ENCODE measurements at places on chromosomes 6 and 20.

- no peak for DNase-seq
These were observed 128.5 kb downstream of the BCAS1 start for GRCh38 chr20:53941680-53942471.

DNA sequence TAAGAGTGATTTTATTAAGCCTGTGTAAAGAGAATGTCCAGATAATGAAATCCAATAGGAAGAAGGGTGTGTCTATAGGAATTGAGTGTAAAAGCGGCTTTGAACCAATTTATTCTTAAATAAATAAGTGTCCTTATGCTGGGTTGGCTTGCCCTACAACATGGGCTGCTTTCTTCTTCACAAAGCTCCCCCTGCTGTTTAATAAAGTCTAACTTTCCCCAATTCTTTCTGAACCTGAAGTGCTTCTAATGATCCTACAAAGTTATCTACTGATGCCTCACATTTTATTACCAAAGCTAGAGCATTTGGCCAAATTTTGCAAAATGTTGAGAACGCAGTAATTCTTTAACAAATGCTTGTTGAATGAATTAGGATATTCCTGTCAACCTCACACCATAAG is 36.3 kb upstream of the SIRT5 start:
- no peak for DNase-seq

GRCh38 chr6:5567890-5568289 is 306.6 kb downstream of the FARS2 start:
- no peak for DNase-seq

DNA sequence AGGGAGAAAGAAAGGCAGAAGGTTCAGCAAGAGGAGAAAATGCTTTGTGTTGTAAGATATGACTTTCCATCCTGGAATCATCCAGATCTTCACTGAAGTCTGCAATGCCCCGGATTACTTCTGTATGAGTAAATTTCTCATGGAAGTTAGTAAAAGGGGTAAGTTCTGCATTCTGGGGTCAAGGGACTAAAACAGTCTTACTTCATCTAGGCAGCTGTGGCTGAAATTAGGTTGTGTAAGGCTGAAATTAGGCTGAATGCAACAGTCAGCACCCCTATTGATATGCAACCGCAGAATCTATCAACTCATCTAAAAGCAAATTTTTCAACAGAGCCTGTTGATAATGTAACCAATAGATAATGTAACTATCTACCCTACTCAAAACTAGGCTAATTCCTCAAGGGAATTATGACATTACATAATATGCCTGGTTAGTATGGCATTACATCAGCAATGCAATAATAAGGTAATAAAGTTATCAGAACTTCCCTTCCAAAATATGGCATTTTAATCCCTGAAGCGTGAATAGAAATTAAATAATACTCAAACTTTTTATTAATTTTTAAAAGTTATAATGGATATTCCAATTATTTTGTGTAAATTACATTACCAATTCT is 671.7 kb upstream of the CITED2 start:
- no peak for DNase-seq

- DNase-seq, result no peak
These were observed 62.2 kb downstream of the TCP11 start for GRCh38 chr6:35078896-35079295.

GRCh38 chr6:4907602-4908001 is 96.2 kb downstream of the RPP40 start:
- DNase-seq, result no peak

GRCh38 chr6:56842686-56843475 is 112.0 kb upstream of the BEND6 start:
- peak; percentile 38 for DNase-seq

- DNase-seq, result no peak
These were observed 1.4 kb upstream of the EEF1A2 start for GRCh38 chr20:63500151-63500901.

- DNase-seq, result no peak
These were observed 15.8 kb downstream of the IL22RA2 start for GRCh38 chr6:137157601-137158000.

DNA sequence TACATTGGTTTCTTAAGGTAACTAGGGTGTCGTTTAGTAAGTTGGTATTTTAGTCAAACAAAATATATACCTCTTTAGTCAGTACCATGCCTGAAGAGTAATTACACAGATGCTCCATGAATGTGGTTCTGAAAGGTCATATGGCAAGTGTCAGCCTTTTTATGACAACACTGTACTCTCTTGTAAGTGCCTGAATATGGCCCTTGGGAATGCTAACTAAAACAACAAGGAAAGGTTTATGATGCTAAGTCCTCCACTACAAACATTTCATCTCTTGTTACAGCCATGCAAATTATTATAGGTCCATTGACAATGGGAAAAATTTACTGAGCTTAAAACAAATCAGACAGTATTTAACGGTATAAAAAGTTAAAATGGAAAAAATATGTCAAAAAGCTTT is 39.0 kb upstream of the SUPT3H start:
- DNase-seq, result no peak

DNA sequence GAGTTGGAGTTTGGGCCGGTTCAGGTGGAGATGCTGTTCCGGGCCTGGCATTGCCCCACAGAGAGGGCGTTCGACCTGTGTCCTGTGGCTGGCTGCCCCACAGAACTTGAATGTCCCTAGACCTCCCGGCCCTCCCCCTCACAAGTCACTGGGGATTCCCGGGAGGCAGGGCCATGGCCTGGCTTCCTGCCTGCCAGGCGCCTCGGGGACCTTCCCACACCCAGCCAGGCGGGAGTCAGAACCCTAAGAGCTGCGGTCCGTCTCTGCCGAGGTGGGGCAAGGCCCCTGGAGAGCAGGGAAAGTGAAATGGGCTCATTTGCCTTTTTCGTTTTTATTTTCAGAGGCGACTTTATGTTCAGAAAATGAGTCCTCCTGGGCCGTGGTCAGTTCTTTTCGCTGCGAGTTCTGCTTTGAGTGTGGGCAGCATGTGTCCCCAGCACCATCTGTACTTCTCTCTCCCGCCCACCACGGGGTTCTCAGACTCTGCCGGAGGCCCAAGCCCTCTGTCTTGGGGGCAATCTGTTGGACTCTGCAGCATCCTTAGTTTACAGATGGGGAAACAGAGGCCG is 8.5 kb downstream of the RBM38 start:
- no peak for DNase-seq

DNA sequence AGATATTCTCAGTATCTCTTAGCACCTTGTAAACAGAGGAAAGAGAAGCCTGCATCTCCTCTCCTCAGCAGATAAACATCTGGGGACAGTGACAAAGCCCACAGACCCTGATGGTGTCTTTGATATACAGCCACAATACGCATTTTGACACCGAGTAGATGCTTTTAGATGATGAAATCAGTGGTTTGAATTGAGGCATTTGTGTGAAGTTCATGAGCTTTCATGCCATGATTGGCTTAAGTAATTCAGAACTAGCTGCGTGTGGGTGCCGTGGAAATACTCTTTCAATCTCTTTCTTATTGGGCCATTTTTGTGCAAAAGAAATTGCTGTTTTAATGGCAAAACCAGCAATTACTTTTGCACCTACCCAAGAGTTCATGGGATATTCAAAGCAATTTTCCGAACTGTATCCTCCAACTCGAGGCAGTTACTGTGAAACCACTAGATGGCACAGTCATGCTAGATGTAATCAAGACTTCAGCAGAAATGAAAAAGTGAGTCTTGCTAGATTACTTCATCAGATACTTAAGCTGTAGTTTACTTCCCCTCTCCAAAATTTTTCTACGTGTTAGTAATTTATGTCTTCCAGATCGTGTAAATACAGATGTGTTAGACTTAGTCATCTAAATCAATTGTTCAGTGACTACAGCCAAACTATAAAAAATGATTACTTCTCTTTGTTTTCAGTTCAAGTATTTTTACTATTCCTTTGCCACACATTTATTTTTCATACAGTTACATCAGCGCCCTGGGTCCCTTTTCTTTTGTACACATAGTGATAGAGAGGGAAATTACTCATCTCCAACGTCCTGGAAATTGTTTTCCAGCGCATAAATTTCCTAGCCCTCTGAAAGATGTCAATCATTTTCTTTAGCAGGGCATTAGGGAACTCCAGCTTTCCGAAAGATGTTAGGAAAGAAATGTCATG is 49.4 kb downstream of the IYD start:
- peak; percentile 88 for DNase-seq

DNA sequence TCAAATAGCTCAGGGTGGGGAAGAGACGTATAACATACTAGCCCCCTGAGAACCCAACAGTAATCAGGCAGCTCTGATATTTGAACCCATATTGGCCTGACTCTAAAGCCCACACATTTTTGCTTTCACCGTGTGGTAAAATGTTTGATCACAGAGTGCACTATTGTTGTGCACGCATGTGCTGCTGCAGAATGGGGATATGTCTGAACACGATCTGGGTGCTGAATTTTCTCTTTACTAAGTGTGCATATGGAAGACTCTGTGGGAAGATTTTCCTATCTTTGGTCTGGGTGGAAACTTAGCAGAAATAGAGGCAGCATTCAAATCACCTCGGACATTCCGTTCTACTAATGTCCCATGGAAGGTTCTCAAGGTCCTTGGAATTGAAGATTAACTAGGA is 800.1 kb downstream of the TFAP2A start:
- no peak for DNase-seq

DNA sequence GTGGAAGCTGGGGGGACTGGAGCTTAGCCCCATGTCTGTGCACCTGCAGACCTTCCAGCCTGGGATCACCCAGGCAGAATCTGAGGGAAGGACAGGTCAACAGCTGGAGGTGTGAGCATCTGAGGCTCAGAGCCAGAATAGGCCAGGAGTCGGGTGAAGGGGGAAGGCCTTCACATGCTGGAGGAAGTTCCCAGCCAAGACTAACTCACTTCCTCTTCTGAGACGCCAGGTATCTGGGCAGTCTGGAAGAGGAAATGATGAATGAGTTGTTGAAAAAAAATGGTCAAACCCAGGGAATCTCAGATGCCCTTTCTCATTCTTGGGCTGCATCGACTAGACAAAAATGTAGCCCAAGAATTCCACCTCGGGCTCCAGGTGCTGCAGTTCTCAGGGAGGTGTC is 73.6 kb upstream of the TIAM2 start:
- DNase-seq, result no peak

- no peak for DNase-seq
These were observed 182.7 kb downstream of the TFAP2B start for GRCh38 chr6:51001399-51001798.

DNA sequence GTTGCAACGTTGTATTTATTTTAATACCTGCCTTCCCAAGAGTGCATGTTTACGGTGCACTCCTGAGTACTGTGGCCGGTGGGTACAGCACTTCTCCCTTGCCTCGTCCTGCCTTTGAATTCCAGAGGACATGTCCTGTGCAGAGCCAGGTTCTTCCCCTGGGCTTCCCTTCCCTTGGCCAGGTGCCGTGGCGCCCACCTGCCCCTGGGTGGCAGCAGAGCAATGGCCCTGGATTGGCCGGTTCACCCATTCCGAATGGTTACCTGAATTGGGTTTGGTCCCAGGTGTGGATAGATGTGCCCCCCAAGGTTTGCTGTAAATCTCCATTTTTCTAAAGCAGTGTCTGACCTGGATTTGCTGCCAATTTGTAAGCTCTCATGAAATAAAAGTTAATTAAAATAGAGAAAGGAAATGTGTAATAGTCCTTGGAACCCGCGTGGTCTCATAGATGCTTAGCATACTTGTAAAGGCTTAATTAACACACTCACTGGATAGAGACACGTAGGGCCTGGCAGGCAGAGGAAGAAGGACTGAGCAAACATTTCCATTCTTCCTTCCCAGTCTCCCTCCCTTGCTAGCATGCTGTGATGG is 40.6 kb downstream of the DTD1 start:
- no peak for DNase-seq

GRCh38 chr6:20306491-20306890 is 94.2 kb upstream of the MBOAT1 start:
- DNase-seq, result no peak

GRCh38 chr6:137357948-137358266 is 136.3 kb downstream of the OLIG3 start:
- DNase-seq, result no peak

GRCh38 chr6:4531406-4531805 is 244.8 kb upstream of the CDYL start:
- DNase-seq, result no peak

- no peak for DNase-seq
These were observed 74.6 kb upstream of the CEP85L start for GRCh38 chr6:118725944-118726343.

- no peak for DNase-seq
These were observed 86.0 kb downstream of the AFG1L start for GRCh38 chr6:108380876-108381275.

- no peak for DNase-seq
These were observed 66.5 kb downstream of the CNBD2 start for GRCh38 chr20:36034875-36035274.

GRCh38 chr20:18058661-18059467 is 1.1 kb upstream of the OVOL2 start:
- DNase-seq, result no peak

GRCh38 chr6:143449082-143449713 is 1.3 kb downstream of the ADAT2 start:
- no peak for DNase-seq

GRCh38 chr6:326896-327537 is 34.7 kb downstream of the DUSP22 start:
- no peak for DNase-seq

- DNase-seq, result no peak
These were observed 51.5 kb downstream of the PREX1 start for GRCh38 chr20:48776306-48776705.

- DNase-seq, result no peak
These were observed 207.2 kb upstream of the STXBP5 start for GRCh38 chr6:146997062-146997461.

GRCh38 chr6:41824571-41825569 is 37.4 kb downstream of the TOMM6 start:
- no peak for DNase-seq

- no peak for DNase-seq
These were observed 66.0 kb upstream of the BTBD3 start for GRCh38 chr20:11851646-11852045.

DNA sequence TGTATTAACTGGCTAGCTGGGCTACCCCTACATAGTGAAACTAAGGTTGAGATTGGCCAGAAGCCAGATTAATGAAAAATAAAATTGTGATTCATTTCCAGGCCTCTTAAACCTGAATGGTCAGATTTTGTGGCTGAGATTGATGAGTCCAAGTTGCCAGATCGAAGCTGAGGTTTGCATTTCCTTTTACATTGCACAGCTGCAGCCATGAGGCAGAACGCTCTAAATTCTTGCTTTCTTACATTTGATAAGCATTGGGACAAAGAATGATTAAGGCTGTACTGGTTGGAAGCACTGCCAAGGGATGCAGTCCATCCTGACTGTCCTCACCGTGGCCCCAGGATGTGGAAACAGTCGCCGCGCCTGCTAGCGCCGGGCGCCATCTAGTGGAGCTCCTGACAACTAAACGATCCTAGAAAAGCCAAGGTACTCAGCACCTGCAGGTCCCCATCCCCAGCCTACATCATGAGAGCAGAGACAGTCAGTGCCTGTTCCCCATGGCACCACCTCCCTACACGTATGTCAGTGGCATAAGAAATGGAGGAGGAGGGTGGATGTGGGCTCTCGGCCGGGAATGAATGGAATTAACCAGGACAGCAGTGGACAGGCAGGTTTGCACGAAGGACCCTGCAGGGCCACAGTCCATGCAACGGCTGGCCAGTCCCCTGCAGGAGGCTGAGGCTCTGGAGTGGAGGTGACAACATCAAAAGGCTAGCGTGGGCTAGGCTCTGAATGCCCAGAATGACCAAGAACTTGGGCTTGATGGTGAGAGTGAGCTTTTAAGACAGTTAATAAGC is 19.0 kb downstream of the PXDC1 start:
- peak; percentile 55 for DNase-seq

- DNase-seq, result no peak
These were observed 1.7 kb downstream of the SDCBP2 start for GRCh38 chr20:1327241-1327653.

All from hippocampal formation (tissue), 2 donors.